ENCODE measurements at places on chromosomes 4 and X. TPM values are rescaled to one million over a fixed set of nuclear protein-coding genes. Genes with fewer than 3 reads are reported as not detected.

DNA sequence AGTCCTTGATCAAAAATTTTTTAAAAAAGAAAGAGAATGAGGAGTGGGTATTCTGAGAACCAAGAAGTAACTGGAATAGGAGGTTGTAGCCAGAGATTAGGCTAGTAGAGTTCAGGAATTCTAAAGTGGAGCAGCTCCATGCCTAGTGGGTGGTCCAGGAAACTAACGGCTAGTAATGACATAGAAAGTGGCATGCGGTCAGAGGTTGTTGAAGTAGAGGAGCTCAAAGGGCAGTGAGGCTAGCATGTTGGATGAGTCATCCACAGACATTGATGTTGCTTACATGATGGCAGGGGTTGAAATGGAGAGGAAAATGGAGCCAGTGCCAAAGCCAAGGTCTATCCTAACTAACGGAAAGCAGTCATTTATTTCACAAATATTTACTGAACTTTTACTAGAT lies 42.1 kb downstream of the TEX13B start:
- no peak for DNase-seq

DNA sequence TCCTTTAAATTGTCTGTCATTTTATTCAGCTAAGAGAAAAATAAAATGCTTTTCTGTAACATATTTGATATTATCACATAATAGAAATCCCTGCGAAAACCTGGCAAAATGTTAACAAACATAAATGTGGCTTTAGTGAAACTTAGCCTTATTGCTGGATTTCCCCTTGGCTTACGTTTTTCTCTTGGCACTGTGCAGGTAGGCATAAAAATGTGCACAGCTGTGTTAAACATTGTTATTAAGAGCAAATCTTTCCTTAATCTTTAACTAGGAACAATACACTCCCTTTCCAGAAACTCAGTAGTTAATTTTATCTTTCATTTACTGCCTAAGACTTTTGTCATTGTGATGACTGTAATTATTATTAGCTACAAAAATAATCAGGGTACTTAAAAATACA lies 202.4 kb upstream of the GNPDA2 start:
- DNase-seq = no peak

- no peak for DNase-seq
Measured at GRCh38 chr4:3684546-3684945, 81.6 kb upstream of the ADRA2C start.

- DNase-seq = no peak
Measured at GRCh38 chr4:74397748-74398426, 32.9 kb downstream of the EREG start.

GRCh38 chr4:33948921-33949320 lies 2295.4 kb downstream of the ARAP2 start:
- no peak for DNase-seq

Gene ARR3
- total RNA-seq = not detected

Gene CSAG3
- total RNA-seq = not detected

Measured in neural crest cell (in vitro differentiated cells).